GM12865 (cell line): ENCODE measurements at places on chromosomes 1 and 21.

DNA sequence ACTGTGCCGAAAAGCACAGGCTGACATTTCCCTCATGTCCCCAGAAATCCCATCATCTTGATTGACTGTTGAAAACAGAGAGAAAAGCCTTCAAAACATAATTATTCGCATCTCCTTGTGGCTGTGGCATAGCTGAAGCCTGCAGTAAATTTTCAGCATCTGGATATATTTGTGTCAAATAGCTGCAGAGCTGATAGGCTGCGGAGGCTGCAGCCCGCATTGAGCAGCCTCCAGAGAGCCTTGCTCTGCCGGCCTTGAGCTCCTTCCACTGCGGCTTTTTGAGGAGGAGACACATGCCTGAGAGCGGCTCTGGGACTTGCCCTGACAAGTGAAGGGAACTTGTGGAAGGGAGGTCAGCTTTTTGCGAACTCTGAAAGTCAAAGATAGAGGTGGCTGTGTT lies 144.7 kb downstream of the RYR2 start:
- DNase-seq = no peak

DNA sequence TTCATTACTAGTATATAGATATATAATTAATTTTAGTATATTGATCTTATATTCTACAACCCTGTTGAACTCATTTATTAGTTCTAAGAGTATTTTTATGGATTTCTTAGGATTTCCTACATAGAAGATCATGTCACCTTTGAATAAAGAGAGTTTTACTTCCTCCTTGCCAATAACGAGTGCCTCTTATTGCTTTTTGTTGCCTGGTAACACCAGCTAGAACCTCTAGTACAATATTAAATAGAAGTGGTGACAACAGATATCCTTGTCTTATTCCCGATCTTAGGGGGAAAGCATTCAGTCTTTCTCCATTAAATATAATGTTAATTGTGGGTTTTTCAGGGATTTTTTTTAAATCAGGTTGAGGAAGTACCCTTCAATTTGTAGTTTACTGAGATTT lies 40.8 kb downstream of the WNT2B start:
- no peak for DNase-seq

DNA sequence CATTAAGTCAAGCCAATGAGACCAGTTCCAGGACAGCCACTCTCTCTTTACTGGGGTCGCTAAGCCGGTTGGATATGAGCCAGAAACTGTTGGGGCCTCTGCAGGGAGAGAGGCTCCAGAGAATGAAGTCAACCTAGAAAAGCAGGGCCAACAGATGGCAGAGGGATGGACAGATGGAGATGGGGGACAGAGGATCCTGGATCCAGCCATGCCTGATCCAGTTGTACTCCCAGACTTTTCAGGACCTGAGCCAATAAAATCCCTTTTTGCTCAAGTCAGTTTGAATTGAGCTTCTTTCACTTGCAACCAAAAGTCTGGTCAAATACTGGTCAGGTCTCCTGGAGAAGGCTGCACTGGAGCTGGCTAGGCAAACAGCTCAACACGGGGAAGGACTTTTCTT lies 2.2 kb downstream of the DHCR24 start:
- no peak for DNase-seq

DNA sequence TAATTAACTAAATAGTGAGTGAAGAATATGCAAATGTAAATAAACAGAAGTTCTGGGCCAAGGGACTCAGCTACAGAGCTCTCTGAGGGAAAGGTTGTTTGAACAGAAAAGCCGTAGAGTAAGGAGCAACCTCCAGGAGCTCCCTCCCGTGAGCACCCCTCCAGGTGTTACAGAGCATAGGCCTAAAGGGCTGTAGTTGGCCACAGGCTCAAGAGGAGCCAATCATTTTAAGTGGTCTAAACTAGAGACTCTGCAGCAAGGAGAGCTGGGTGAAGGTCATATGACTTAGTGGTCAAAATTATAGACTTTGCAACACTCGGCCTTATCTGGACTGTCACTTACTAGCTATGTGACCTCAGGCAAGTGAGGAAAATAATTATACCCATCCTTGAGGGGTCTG lies 19.1 kb upstream of the RXRG start:
- DNase-seq = no peak
